ENCODE measurements at places on chromosomes 2 and 18.

GRCh38 chr2:210318891-210319290 is 3.9 kb upstream of the MYL1 start:
- no peak for DNase-seq

GRCh38 chr2:109031476-109032228 is 42.6 kb upstream of the EDAR start:
- DNase-seq: peak; percentile 37

DNA sequence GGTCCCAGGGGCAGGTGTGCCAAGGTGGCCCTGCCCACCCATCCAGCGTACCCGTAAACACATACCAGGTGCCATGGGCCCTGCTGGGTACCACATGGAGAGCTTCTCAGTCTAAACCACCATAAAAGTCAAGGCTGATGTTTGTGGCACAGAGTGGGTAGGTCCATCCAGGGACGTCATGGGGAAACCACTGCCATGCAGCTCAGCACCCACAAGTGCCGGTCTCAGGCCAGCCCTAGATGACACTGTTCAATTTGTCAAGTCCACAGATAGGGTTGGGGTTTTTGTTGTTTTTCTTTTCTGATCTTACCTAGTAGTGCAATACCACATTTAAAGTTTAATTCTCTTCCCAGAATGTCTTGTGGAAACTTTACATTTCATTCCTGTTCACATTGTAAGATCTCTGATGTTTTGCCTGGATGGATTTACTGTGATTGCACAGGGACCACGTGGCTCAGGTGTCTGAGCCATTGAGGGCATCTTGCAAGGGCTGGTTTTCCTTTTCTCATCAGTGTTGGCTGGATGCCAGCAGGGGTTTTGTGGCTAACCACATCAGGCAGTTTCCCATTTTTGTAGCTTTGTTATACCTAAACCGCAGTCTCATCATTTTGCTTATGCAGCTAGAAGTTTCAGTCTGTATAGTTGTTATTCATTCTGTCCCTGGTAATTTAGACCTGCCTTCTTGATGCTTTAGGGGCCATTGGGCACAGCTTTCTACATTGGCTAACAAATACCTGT is 64.7 kb downstream of the STK25 start:
- peak; percentile 81 for DNase-seq

DNA sequence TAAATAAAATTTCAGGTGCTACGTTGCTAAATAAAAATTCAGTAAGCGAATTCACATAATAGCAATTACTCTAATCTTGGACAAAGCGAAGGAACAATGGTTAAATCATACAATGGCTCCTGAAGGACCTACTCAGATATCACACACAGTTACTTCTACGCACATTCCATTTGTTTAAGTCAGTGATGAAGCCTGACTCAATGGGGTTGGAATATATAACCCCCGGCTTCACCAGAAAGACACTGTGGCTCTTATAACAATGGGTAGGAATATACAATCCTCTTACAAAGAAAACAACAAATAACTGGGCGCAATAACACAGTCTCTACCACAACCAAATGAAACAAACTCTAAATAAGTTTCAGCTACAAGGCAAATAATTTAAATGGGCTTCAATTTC is 349.5 kb downstream of the IRS1 start:
- DNase-seq: no peak

DNA sequence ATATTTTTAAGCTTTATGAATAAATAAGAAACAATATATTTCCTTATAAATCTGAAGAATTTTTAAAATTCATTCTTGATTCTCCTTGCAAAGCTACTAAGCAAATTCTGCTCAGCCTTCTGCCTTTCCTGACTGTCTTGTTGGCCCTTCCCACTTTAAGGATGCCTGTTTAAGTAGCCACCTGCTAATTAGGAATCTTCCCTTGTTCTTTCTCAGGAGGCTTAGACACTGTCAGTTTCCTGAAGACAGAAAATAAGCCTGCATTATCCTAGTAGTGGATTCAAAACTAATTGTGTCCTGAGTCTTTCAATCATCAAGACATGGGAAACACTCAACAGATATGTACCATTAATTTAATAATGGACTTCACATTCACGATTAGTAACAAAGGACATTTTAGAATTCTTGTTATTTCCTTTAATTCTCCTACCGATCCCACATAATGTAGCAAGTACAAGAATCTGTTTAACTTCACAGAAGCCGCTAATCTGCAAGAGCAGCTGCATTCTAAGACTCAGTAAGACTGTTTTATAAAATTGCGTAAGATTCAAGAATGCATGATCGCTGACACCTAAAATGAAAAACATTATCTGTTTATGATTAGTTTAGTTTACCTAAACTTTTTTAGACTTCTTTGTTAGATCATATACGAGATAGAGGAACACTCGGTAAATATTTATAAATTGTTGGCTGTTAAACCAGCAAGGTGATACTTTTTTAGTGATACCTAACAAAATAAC is 445.4 kb upstream of the DSEL start:
- DNase-seq: no peak

DNA sequence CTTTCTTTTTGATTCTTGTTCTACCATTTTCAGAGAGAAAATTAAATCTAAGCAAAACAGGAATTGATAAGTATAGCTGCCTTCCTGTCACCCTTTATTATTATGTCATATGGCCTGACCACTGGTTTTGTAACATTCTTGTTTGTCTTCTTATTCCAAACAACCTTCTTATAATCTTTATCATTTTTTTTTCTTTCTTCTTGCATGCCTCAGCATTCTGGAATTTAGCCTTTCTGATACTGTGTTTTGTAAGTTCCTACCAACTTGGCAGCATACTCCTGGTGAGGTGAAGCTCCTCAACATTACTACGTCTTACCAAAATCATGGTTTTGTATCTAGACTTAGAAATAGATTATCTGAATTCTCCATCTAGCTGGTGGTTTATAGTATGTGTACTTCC is 199.2 kb downstream of the CAMKMT start:
- no peak for DNase-seq

GRCh38 chr2:118223511-118223991 is 135.3 kb downstream of the INSIG2 start:
- DNase-seq: no peak

- DNase-seq: no peak
Measured at GRCh38 chr2:99756059-99756458, 266.2 kb upstream of the REV1 start.

DNA sequence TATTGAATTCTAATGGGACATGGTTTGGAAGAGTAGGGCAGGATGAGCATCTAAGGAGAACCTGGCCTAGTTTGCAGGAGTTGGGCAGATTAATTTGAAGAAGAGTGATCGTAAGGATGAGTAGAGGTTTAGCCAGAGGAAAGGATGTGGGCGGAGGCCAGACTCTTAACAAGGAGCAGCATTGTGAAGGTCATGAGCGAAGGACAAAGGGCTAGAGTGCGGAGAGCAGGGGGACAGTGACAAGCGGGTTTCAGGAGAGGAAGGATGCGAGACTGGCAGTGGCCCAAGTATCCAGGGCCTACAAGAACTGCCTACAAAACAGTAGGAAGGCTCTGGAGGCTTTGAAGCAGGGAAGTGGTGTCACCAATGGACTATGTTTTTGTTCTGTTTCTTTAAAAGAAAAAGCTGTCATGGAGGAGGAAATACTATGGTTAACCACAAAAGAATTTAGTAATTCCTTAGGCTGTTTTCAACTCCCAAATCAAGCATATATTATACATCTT is 20.1 kb downstream of the SLC66A3 start:
- no peak for DNase-seq

DNA sequence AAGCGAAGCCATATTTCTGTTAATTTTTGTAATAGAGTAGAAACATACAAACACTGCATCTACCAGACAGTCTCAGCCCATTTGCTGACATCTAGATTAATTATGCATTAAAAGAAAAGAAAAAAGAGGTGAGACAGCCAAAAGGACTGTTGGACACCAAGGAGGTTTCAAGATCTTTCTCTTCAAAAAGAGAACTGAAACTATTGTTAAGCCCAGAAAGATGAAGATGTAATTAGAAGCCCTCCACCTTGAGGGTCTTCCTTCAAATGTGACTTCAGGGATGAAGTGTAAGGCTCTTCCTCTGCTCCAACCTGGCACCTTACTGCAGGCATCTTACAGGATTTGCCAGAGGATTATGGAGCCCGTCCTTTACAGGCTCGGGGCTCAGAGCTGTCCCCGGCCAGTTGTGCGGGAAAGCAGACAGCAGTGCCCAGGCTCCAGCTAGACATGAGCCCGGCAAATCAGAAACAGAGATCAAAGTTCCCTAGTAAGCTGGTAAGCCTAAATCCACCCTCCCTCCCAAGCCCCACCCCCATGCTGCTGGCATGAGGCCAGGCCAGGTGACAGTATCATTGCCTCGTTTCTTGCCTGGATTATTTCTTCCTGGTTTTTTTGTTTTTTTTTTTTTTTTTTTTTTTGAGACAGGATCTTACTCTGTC is 38.9 kb downstream of the ADI1 start:
- DNase-seq: no peak

DNA sequence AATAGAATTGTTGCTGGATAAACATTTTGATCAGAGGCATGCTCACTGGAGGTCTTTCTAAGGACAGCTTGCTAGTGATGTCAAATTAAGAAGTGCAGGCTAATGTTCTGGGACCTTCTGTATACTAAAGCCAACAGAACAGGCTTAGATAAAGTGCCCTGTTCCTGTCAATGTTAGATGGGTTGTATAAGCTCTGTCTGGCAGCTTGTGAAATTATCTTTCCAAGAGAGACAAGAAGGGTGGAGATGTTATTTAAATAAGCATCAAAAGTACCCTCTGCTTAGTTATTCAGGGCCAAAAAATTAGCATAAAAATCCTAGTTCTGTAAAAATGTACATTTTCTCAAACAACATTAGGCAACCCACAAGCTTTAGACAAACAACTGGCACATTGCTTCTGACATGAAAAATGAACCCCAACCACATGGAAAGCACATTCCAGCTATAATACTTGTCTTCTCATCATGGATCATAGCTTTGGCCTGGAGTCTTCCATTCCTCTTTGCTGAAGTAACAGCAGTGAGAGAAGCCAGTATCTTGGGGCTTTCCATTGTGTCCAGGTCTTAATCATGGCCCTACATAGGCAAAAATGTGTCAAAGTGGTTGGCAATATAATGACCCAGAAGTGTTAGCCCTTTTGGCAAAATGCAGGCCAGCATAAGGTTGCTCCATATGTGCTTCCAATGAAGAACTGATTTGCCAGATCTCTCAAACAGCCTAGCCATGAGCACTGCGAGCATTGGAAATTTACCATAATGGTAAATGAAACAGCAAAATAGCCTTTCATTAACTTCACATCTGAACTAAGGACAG is 478.1 kb upstream of the ZNF804A start:
- DNase-seq: no peak

- DNase-seq: no peak
Measured at GRCh38 chr2:136226903-136227302, 109.0 kb upstream of the CXCR4 start.

GRCh38 chr2:219965287-219966194 is 338.1 kb downstream of the SLC4A3 start:
- DNase-seq: no peak

GRCh38 chr2:3294069-3294468 is 83.5 kb downstream of the EIPR1 start:
- no peak for DNase-seq

DNA sequence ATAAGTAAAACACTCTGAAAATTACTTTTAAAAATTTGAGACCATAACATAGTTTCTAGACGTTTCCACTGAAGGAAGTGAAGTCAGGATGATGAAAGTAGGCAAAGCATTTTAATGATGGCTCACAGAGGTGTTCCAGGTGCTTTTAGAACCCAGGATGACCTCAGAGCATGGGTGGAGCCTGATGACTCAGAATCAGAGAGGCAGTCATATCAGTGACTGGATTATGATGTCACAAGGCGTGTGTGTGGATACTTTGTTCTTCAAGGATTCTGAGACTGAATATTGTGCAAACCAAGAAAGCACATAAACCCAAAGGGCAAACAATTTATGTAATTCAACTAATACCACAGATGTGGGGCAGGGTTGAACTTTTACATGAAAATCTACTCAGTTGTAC is 208.0 kb upstream of the FBXO11 start:
- DNase-seq: no peak

DNA sequence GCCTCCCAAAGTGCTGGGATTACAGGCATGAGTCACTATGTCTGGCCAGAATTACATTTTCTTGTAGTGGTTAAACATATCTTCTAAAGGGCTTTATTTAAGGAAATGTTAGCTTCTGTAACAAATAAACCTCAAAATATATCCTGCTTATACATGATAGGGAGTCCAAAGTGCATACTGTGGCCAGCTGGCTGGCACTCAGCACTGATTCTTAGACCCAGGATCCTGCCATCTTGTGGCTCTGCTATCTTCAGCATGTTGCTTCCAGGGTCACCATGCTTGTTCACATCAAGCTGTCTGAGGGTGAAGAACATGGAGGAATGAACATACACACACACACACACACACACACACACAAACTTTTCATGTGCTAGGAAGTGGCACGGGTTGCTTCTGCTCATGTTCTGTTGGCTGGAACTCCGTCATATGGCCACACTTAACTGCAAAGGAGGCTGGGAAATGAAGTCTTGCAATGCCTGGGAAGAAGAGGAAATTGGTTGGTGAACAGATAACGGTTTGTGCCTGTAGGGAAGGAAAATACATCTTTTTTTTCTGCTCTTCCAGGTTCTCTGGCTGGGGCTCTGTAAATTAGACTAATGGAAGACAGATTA is 40.0 kb downstream of the NPPC start:
- no peak for DNase-seq

- no peak for DNase-seq
Measured at GRCh38 chr2:229335330-229335729, 64.2 kb upstream of the PID1 start.

DNA sequence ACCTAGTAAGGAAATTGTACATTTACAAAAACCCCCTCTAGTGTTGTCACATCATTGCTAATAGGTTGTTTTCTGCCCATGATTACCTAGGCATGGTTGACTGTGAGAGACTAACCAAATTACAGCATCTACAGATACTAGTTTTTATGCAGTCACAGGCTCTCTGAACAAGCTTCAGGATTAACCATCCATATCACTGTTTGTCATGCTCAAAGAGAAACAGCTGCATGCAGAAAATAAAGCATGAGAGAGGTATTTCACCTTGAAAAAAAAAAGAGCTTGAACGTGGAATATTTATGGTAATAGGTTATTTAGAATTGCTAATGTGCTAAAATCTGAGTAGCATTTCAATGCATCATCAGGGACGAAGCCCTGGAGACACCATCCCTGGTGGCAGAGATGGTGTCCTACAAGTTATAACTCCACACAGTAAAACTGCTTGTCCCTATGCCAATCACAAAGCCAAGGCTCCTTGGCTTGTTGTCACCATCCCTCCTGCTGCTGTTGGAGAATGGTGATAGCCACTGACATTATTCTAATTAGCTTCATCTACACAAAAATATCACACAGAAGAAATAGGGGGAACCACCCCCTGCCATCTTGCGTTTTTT is 5.4 kb downstream of the NEB start:
- no peak for DNase-seq

- no peak for DNase-seq
Measured at GRCh38 chr2:29759360-29759759, 162.0 kb downstream of the ALK start.

- no peak for DNase-seq
Measured at GRCh38 chr2:30652271-30652915, 154.9 kb downstream of the CAPN13 start.

GRCh38 chr18:24322584-24323136 is 75.0 kb downstream of the OSBPL1A start:
- no peak for DNase-seq

GRCh38 chr2:210443527-210443926 is 33.0 kb downstream of the LANCL1 start:
- no peak for DNase-seq

All from stimulated activated CD8-positive, alpha-beta memory T cell treated with anti-CD3 and anti-CD28 coated beads, Interleukin-7, amount 100 ng/mL, for 1 hour (primary cell).